ENCODE measurements at places on chromosomes 3 and 15.

DNA sequence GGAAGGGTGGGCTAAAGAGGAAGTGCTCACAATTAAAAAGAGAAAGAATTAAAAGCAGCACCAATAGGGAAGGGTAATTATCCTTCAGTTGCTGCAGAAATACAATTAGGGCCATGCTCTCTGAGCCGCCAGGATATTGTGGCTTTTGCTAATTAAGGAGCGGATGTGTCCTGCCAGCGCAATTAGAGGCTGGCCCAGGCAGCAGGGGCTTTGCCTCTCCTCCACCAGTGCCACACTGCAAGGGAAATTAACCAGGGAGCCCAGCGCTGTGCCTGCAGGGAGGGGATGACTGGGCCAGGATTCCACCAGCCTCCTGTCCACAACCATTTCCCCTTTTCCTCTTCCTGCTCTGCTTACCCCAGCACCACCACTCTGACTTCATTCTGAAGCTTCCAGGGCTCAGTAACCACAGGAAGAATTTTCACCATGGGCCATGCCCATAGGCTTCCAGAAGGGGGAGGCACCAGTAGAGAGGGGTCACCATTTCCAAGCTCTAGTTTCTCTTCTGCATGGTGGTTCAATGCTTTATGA, 10.4 kb upstream of the AEN start:
- DNase-seq: no peak

DNA sequence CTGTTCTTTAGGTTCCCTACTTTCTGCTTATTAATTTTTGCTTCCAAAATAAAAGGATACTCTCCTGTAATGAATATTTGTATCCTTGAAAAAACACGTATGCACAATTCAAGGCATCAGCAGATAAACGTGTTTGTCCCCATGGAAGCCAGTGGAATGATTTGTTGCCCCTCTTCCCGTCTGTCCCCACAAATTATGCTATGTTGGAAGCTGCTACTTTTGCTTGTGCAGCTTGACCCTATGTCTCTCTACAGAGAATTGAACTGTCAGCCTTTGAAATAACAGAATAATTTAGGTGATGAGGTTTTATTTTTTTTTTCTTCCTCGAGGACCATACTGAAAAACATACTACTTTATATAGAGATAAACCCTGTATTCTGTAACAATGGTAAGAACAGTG, 401.5 kb upstream of the GOLIM4 start:
- no peak for DNase-seq

GRCh38 chr15:37055481-37055880, 44.9 kb downstream of the MEIS2 start:
- DNase-seq: no peak

GRCh38 chr15:40242601-40243000, 3.7 kb downstream of the PAK6 start:
- no peak for DNase-seq

- DNase-seq: no peak
These were observed 1.5 kb downstream of the PTPN9 start for GRCh38 chr15:75577401-75578172.

GRCh38 chr3:114567771-114568170, 273.9 kb downstream of the TIGIT start:
- DNase-seq: no peak

- no peak for DNase-seq
These were observed 262.7 kb upstream of the KCNH8 start for GRCh38 chr3:18885612-18886011.

GRCh38 chr3:31953091-31953490, 28.0 kb downstream of the OSBPL10 start:
- no peak for DNase-seq

- DNase-seq: no peak
These were observed 389.2 kb upstream of the KCNMB2 start for GRCh38 chr3:178147001-178147400.

DNA sequence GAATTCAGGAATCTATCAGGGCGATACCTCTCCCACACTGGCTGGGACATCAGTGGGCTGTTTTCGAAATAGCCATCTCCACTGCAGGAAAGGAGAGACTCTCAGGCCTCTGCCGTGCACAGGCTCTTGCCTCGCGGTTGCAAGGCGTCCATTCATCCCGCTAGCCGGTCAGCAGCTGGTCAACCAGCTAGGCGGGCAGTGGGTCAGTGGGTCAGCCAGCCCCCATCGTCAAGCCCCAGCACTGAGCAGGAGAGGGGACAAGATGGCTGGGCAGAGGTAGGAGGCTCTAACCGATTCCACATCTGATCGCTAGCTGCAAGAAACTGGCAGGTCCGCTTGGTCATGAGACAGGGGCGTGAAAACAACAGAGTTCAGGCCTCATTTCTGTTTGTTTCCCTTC, 45.1 kb downstream of the MUC4 start:
- DNase-seq: no peak

DNA sequence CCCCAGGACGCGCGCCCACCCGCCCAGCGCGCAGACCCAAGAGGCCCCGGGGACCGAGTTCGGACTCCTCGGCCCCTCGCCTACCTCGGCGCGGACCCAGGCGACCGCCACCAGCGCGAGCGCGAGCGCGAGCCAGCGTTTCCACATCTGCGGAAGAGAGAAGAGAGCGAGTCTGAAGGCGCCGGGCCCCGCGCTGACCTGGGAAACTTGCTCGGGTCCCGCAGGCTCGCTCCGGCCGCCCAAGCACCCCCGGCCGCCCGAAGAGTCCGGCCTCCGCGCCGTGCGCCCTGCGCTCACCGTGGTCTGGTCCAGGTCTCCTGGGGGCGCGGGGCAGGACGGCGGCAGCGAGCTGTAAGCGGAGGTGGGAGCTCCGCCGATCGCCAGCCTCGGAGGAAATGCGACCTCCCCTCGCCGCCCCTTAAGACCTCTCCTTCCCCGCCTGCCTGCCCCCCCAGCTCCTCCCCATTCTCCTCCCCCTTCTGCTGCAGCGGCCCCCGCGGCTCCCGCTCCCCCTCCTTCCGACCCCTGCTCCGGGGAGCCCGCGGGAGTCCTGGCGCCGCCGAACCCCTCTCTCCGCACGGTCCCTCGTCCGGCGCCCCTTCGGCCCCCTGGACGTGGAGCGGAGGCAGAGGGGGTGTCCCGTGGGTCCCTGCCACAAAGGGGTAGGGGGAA, at the start of gene FSTL1:
FSTL1 (minus strand) TSS at position 393 of the 672 bp plus-strand sequence; CDS start at position 147, 246 bp downstream.
- DNase-seq: no peak

GRCh38 chr15:63503739-63504246, 600 bp upstream of the USP3 start:
- peak; percentile 24 for DNase-seq

DNA sequence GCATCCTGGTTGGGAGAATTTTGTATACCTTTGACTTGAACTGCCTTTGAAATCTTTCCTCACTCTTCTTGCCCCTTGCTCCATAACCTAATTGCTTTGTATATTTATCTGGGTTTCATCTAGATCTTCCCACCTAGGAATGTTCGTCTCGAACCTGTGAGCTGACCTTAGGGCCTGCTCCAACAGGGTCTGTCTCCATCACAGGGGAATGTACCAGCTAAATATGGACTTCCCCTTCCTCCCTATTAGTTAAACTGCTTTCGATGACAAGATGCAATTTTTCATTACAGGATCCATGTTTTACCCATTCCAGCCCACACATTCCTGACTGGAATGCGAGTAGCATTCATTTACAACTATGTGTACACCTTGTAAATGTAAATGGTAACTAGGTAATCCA, 10.6 kb upstream of the ETV5 start:
- no peak for DNase-seq

DNA sequence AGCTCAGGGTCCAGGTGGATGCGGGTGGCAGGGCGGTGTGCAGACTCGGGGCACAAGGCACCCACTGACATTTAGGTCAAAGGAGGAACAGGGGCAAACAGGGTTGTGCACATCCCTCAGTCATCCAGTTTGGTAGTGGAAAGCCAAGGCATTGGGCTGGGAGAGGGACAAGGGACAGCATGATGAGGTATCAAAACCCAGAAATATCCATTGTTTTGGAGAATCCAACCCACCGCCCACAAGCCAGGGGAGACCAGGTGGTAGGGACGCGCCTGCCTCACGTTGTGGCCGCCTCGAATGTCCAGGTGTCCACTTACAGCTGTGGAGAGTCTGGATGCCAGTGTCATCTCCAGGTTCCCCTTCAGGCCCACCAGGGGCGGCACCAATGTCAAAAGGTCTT, 33.3 kb downstream of the SLC41A3 start:
- no peak for DNase-seq

DNA sequence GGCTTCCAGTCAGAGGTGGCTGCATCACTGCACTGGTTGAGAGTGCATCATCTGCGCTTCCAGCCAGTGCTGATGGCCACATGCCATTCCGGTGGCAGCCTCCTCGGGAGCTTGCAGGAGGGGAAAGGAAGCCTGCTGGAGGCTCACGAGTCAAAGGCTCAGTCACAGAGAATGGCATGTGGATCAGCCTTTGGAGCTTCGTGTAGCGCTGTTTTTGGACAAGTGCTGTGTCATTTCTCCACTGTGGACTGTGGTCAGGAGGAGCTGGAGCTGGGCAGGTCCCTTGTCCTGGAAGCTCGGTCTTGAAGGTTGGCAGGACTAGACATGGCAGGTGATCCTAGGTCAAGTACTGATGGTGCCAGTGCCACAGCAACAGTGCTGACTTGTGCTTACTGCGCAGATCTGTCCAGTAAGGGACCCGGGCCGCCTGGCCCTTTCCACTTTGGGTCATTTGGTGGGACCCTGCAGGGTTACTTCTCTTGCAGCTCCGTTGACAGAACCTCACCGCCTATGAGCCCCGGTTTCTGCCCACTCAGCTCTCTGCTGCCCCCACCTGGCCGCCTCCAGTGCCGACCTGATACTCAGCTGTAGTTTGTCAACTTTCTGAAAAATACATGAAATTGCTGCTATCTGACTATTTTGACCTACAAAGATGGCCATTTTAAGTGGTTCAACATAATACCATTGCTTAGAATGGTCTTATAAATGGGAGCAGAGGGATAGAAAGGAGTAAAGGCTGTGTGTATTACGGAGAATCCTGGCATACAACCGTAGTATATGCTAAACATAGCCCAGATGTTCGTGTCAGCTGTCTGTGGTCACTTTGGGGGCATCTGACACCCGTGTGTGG, 27.6 kb upstream of the TRPM1 start:
- no peak for DNase-seq

DNA sequence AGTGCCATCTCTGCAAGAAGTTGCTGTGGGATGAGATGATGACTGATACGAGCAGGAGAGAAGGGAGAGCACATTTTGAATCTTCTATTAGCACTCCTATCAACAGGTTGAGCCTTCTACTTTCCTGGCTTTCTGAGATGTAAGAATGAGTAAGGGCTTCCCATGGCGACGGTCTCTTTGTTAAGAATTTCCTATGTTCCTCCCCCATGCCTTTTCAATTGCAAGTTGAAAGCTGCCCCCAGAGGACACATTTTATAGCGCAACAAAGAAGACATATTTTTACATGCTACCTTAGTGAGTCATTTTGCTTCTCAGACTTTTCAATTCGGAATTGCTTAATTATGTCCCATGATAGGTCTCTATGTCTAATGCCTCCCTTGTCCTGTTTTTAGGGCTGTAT, 71.3 kb upstream of the LRTM1 start:
- DNase-seq: no peak

DNA sequence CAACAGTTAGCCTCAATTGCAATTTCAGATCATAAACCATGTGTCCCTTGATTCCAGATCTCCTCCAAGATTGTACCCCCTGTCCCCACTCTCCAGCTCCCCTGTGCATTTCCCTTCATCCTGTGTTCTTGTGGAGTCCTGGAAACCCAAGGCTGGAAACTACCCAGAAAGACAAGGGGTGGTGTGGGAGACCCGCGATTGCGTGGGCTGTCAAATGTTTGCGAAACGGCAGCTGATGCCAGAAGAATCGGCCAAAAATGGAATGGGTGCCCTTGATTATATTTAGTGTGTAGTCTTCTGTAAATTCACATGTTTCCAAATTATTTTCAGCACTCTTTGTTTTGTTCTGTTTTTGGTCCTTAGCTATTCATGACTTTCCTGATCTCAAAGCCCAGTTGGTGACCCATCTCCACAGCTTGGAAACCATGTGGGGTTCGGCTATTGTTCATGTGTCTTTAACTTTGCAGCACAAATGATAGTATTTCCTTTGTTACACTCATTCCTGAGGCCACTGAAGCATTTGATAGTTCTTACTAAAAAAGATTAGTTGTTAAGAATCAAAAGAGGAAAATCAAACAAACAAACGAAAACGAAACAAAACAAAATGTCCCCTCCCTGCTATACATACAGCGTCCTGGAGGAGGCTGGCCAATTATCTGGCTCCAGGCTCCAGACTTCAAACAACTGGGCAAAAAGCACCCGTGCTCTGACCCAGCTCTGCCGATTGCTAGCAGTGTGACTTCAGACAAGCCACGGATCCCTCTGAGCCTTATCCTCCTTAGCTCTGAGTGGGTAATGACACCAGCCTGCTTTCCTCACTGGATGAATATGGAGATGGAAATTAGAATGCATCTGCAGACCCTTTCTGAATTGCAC, 120.9 kb downstream of the CACNA2D3 start:
- DNase-seq: no peak

- DNase-seq: no peak
These were observed 79.8 kb downstream of the FOXP1 start for GRCh38 chr3:71503525-71504249.

GRCh38 chr3:194376241-194376560, 6.7 kb upstream of the LRRC15 start:
- DNase-seq: no peak

GRCh38 chr3:39156421-39156820, 3.0 kb upstream of the CSRNP1 start:
- no peak for DNase-seq

DNA sequence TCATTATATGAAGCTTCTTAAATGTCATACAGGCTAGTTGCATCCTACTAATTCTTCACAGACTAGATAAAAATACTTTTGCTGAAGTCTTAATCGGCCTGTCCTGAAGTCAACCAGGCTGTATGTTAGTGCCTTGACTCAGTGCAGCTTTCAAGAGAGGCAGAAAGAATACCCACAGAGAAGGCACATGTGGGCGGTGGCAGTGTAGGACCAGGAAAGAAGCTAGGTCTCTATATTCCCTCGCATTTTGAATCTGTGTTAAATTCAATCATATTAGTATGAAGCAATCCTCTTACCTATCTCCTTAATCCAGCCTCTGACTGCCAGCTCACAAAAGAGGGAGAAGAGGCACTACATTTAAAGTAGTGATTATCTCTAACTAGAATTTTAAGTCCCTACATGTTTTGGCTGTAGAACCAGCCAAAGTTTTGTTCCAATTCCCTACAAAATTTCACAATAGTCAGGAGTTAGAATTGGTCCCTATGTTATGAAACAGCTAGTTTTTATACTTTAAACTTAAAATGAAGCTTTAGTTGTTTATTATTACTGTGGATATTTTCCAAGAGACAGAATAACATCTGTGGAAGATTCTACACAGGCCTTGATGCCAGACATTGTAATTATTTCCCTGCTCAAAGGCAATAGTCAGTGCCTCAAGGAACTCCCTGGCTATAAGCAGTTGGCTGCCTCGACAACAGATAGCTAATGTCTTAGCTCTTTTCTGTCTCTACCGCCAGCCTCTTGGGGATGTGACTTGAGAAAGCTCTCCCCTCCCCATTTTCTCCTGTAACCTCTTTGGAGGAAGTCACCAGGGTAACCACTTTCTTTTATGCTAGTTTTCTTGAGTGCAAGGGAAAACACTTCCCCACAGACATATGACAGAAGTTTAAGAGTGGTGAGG, 31.9 kb downstream of the CRTC3 start:
- no peak for DNase-seq

GRCh38 chr3:63807961-63808565, 11.0 kb upstream of the C3orf49 start:
- DNase-seq: no peak

GRCh38 chr3:55521738-55522421, 34.8 kb upstream of the WNT5A start:
- DNase-seq: no peak

- no peak for DNase-seq
These were observed 182.2 kb downstream of the MEGF11 start for GRCh38 chr15:66071160-66071920.

Data from SW 1271 (cell line).